ENCODE measurements at places on chromosomes 6 and 20.

DNA sequence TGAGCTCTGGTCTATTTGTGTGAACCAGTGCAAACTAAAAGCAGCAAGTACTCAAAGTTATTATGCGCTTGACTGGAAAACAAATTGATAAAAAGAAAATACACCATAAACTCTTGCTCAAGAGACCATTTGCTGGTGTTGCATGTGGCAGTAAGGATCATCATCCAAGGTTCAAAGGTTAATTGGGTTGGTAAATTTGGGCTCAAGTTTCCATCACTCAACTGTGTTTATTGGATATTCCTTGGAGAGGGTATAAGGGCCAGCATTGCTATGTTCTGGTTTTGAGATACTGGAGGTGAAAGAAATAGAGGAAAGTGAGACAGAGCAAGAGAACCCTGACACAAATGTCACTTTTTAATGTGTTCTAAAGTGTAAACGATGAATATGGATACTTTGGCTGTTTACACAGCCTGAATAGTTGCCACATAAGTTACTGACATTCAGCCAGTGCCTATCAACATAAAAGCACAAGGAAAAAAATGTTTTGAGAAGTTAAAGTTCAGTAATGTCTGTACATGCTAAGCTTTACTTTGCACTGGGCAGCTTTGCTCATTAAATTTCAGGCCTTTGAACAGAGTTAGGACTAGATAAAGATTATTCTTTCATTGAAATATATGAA, 736.1 kb downstream of the HDGFL1 start:
- no peak for DNase-seq

- DNase-seq = no peak
Measured at GRCh38 chr6:24078200-24078599, 47.8 kb upstream of the NRSN1 start.

- DNase-seq = no peak
Measured at GRCh38 chr6:33692760-33693158, 18.7 kb downstream of the UQCC2 start.

DNA sequence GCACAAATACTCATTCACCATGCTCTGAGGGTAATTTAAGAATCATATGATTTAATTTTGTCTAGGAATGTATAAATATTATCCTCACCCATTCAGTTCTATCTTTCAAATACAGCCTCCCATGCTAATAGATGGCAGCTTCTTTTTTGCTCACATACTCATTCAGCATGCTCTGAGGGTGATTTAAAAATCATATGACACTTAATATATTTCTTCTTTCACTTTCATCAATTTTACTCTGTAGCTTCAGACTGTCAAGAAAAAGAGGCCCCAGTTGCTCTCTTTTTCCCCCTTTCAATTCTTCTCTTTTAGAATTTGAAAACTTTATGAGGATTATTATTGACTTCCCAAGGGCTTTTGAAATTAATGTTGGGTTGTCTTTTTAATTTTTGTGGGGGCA, 161.7 kb upstream of the LAMP5 start:
- DNase-seq = no peak

DNA sequence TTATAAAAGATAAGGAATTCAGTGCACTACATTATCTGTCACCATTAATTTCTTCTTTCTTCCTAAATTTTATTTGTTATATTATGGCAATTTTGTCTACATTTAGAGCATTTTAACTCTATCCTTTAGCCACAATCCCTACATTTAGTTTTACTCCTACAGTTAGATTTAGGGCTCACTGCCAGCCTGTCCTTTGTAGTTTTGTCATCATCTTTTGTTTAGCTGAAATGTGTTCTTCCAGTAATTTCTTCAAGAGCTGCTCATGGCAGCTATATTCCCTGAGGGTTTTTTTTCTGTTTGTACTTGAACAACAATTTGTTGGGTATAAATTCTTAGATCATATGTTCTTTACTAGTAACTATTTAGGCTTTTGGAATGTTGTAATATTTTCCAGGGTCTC, 72.7 kb upstream of the B3GAT2 start:
- DNase-seq = no peak

DNA sequence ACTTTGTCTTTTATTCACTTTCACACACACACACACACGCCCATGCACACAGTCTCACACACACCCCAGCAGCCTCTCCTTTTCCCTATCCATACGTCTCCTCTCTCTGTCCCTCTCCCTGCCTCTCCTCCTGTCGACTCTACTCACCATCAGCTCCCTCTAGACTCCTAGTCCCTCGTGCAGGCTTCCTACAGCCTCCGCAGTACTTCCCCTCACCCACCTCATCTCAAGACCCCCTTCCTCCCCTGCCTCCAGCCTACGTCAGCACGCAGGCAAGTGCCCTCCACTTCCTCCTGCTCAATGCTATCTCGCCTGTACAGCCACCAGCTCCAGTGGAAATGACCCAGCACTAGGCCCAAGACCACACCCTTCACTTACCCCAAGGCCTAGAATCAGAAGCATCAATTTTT, 820 bp upstream of the TREML2 start:
- DNase-seq = no peak

GRCh38 chr6:113481458-113481857, 375.7 kb upstream of the MARCKS start:
- no peak for DNase-seq

DNA sequence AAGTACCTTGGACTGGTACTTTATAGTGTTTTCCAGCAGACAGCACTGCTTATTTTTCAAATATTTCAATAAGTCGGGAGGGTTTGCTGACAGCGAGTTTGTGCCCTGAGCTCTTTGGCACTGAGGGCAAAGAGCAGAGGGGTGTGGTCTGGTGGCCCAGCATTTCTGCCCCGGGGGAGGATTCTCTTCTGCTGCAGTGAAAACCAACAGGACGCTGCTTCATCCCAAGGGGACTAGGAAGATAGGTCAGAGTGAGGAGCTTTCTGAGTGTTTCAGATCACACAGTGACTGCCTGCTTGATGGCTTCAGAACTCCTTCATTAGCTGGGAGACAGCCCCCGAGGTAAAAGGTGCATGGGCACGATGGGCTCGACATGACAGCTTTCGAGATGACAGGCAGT, 8.6 kb downstream of the ULBP2 start:
- no peak for DNase-seq

DNA sequence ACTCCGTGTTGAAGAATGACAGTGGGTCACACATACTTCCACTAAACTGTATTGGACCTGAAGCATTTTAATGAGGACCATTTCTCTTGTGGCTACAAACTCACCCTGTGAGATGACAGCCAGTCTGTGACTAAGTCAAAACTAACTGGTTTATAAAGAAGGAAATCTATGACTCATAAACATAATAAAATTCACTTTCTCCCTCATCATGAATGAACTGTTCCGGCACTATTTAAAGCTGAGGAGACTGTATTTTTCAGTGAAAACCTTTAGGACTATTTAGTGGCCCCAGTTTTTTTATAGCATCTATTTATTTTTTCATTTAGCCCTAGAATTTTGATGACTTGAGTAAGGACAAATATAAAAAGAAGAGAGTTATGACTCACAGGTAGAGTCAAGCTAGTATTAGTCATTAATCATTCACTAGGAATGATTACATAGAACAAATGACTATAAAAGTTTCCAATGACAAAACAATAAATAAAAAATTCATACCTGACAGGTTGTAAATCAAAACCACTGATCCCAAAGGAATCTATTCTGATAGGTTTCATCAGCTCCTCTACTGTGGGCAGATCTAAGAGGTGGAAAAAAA, 34.2 kb downstream of the CEP162 start:
- no peak for DNase-seq

DNA sequence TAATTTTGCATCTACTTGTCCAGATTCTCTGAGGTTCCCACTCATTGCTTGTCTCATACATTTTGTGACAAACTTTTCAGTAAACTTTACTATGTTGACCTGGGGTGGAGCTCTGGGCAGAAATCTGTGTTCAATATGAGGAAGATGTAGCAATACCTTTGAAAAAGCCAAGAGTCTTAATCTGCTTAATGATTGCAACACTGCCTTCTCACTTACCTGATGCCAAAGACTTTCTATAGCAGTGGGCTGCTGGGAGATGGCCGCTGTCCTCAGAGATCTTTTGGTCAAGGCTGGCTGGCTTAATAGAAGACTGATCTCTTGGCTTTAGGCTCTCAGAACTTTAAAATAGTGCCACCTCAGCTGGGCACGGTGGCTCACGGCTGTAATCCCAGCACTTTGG, 70.1 kb upstream of the RBM24 start:
- no peak for DNase-seq

- no peak for DNase-seq
Measured at GRCh38 chr6:165744555-165745228, 81.7 kb upstream of the PDE10A start.

- DNase-seq = no peak
Measured at GRCh38 chr20:951384-952169, 35.4 kb upstream of the ANGPT4 start.

DNA sequence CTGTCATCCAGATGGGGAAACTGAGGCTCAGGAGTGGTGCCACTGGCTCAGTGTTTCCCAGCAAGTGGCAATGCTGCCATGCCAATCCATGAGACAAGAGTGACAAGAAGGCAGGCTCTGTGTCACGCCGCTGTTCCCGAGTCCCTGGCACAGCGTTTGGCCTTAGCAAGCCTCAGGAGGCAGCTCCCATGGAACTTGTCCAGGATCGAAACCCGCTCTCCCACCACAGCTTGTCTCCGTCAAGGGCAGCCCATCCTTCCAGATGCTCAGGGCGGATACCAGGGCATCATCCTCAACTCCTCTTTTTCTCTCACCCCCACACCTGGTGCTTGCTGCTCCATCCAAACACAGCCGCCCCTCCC, 110.6 kb upstream of the PTPN1 start:
- no peak for DNase-seq

- no peak for DNase-seq
Measured at GRCh38 chr6:133093956-133094355, 147.2 kb upstream of the EYA4 start.

DNA sequence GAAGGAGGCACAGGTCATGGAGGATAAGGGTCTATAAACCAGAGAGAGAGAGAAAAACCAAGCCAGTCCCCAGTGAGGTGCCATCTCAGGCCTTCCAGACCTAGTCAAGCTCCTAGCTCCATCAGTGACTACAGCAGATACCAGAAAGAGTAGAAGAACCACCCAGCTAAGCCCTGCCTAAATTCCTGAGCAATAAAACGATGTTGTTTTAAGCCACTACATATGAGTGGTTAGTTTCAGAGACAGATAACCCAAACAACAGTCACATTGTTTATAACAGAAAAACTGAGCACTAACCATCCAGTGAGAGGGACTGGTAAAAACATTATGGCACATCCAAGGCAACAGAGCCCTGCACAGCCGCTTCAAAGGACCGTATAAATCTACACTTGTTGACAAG, 59.2 kb downstream of the BMP7 start:
- DNase-seq = no peak

GRCh38 chr6:83127976-83128375, 60.5 kb downstream of the DOP1A start:
- DNase-seq = no peak

DNA sequence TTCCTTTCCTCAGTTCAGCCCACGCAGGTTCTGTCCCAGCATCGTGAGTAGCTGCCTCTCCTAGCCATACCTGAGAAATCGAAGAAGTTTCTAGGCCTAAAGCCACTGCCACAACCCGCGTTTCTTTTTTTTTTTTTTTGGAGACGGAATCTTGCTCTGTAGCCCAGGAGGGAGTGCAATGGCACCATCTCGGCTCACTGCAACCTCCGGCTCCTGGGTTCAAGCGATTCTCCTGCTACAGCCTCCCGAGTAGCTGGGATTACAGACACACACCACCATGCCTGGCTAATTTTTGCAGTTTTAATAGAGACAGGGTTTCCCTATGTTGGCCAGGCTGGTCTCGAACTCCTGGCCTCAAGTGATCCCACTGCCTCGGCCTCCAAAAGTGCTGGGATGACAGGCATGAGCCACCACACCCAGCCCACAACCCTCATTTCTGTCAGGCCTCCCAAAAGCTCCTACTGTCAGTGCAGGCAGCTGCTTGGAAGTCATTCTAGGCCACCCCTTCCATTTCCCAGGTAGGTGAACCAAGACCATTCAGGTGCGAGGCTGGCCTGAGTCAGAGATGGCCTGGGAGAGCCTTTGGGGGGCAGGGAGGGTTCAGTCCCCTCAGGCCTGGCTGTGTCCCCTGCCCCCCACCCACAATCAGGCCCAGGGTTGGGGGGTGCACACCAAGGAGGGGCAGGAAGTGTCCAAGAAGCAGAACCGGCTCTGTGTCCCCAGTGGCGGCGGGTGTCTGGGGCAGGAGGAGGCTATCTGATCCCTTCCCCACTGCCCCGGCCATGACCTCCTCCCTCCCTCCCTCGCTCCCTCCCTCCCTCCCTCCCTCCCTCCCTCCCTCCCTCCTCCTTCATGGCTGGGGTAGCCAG, 47.2 kb downstream of the NOL4L start:
- DNase-seq = no peak

GRCh38 chr20:13220904-13221297, at the start of gene ISM1:
ISM1 (plus strand) TSS chr20:13221274; CDS start chr20:13221777, 503 bp downstream.
- no peak for DNase-seq

DNA sequence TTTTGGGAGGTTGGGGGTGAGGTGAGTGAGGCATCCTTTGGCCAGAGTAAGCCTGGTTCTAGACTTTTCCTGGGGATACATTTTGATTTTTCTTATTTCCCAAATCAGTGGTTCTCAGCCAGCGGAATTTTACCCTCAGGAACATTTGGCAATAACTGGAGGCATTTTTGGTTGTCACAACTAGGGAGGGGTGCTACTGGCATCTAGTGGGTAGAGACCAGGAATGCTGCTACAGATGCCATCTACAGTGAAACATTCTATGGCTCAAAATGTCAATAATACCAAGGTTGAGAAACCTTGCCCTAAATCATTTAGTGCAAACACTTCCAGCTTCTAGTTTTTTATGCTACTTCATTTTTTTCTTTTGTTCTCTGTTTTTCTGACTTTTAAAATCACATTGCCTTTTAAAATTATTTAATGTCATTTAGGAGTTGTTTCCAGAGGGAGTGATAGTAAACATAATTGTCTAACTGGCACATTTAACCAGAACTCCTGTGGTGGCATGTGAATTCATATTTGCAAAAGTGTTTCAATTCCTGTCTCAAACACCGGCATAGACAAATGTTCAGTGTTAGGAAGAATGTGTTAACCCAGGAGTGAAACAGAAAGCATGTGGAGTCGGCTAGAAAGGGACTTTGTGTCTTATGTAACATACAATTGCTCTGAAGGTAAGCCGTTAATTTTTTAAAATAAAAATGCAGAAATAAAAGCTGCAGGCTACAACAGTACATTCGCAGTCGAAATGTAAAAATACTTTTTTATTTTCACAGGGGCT, 59.0 kb downstream of the QRSL1 start:
- no peak for DNase-seq

- DNase-seq = no peak
Measured at GRCh38 chr20:61934716-61935530, 130.8 kb downstream of the TAF4 start.

- no peak for DNase-seq
Measured at GRCh38 chr6:107108201-107108890, 7.0 kb downstream of the BEND3 start.
